ENCODE measurements at places on chromosomes 5 and 9.

- no peak for DNase-seq
Observed at GRCh38 chr9:38006163-38006562, 62.9 kb downstream of the SHB start.

DNA sequence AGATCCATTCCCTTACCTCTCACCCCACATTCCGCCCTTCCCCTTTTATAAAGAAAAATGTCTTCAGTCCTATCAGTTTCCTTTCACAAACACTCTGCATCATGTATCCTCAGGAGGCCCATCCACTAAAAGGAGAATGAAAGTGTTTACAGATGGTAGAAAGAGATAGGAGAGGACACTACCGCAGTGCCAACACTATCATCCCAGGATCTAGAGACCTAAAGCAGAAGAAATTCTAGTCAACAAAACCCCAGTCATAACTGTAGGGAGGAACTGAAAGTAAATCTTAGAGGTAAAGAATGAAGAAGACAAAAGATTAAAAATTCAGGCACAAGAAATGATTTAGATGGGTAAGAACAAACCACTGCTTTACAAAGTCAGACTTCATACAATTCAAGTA, 114.1 kb downstream of the MLLT3 start:
- no peak for DNase-seq

DNA sequence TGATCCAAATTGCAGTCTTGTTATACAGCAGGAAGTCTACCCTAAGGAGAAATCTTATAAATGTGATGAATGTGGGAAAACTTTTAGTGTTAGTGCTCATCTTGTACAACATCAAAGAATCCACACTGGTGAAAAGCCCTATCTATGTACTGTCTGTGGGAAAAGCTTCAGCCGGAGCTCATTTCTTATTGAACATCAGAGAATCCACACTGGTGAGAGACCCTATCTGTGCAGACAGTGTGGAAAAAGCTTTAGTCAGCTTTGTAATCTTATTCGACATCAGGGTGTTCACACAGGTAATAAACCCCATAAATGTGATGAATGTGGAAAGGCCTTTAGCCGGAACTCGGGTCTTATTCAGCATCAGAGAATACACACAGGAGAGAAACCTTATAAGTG, 10.4 kb downstream of the ZNF189 start:
- no peak for DNase-seq

DNA sequence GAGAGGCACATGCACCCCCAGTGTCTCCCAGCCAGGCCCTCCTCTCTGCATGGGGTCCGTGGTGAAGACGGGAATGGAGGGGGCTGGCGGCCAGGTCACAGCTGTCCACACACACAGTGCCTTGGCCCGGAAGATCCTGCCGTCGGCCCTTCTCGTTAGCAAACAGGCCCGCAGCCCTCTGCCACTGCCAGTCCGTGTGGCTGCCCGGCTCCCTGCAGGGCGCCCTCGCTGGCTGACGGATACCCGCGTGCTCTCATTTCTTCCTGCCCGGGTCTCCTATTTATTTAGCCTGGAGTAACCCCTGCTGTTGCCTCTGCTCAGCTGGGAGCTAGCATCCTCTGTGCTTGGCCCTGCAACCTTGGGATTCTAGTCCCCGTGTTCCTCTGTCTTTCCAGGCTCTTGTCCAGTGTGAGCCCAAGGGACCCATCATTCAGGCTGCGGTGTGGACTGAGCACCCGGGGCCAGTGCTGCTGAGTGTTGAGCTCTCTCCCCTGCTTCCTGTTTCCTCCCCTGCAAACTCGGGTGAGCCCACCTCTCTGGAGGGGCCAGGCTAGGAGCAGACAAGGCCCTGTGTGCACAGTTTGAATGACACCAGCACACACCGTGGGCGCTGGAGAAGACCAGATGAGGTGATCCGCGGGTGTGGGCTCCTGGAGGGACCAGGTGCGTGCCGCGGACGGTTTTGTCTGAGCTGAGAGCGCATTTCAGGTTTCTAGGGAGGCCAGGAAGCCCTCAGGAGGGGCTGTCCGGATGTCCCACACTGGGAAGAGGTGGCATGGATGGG, 14.6 kb upstream of the RNU6ATAC start:
- no peak for DNase-seq

Measured in NCI-H187 (cell line).